ENCODE measurements at places on chromosomes 2 and 18.
A peak's percentile ranks its signal among the peaks of the same experiment; 100 is the strongest.

GRCh38 chr2:220154304-220154703 lies 526.9 kb downstream of the SLC4A3 start:
- peak; percentile 5 for DNase-seq

- DNase-seq: no peak
Measured at GRCh38 chr18:57073501-57074187, 73.2 kb upstream of the BOD1L2 start.

DNA sequence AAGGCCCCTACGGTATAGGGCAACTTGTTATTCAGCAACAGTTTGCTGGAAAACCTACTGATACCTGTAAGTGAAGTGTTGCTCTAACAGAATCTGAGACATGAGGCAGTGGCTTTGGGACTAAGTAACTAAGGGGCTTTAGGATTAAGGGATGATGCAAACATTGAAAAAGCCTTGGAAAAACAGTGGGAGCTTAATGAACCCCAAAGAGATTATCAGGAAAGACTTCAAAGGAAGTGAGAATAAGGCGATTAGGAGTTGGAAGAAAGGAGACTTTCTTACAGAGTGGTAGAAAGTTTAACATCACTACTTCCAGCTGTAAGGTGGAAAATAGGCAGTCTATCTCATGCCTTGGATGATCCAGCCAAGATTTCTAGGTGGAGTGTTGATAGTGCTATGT lies 158.2 kb upstream of the TRIB2 start:
- DNase-seq: no peak

DNA sequence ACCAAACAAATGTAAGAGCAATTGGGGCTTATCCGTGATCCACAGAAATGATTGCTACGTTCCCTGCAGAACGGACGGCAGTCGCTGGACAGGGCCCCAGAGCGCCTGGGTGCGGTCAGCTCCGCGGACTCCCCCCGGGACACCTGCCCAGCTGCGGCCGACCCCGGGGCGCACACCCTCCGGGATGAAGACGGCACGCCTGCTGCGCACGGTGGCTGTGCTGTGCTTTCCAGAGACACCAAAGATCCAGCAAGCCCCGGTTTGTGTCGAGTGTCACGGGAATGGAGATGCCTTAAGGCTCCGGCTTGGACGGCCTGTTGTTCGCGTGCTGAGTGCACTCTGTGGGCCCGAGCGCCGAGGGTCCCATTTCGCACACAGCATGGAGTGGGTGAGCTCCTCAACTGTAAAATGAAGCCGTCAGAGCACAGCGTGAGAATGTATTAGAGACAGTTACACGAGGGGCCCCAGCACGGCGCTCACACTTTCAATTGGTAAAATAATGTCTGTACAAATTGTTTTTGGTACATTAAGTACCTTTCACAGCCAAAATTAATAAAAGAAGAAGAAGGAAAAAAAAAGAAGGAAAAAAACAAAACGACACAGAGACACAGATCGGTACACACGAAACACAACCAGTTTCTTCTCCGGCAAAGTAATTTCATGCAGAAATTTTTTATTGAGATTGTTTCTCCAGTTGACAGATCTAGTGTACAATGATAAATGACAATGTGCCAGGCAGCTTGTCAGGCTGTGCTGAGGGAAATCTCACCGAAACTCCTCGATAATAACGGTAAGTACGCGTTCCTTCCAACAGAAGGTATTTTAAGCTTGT lies 615.8 kb upstream of the SALL3 start:
- no peak for DNase-seq

GRCh38 chr2:209913786-209914345 lies 88.6 kb upstream of the RPE start:
- DNase-seq: no peak

GRCh38 chr2:216287251-216287650 lies 85.0 kb downstream of the MARCHF4 start:
- DNase-seq: peak; percentile 45
